Left lobe of liver (tissue), 2 donors: ENCODE measurements at places on chromosomes 5 and 9. TPM values are rescaled to one million over a fixed set of nuclear protein-coding genes. Genes with fewer than 3 reads are reported as not detected.
A peak's percentile ranks its signal among the peaks of the same experiment; 100 is the strongest.

The SAPCD2 gene
- 0.15 TPM for total RNA-seq

The ACER2 gene
- total RNA-seq = 2.3 TPM

The PCSK1 gene
- not detected for total RNA-seq

The MIER3 gene
- total RNA-seq = 8.9 TPM

The STPG3 gene
- not detected for total RNA-seq

The PCDHA10 gene
- total RNA-seq = not detected

- no peak for DNase-seq
Observed at GRCh38 chr9:27280860-27281259, 16.1 kb downstream of the EQTN start.

GRCh38 chr5:132629230-132629944, 28.6 kb upstream of the IL13 start:
- no peak for DNase-seq

DNA sequence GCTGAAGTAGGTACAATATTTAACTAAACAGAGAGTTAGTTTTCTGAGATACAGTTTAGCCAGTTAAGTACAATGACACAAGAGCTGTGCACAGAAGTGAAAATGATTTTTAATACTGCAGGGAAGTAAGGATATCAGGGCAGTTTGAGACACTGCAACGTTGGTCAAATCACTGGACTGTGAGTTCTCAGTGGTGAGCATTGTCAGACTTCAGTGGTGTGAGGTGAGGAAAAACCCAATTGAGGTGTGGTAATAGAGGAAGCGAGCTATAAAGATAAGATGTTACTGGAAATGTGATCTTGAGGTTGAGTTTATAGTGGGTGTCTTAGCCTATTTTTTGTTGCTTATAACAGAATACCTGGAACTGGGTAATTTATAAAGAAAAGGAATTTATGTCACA, 12.8 kb upstream of the FBXL7 start:
- DNase-seq = no peak

GRCh38 chr9:122779181-122779580, 9.6 kb upstream of the OR5C1 start:
- DNase-seq = no peak

DNA sequence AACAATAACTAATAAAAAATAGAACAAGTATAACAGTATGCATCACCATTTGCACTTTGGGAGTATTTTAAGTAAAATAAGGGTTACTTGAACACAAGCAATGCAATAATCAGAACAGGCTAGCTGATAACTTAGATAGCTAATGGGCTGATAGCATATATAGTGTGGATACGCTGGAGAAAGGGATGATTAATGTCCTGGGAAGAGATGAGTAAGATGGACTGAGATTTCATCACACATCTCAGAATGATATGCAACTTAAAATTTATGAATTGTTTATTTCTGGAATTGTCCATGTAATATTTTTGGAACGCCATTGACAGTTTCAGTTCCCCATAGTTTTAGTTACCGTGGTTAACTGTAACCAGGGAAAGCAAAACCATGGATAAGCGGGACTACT, 173.6 kb downstream of the ISL1 start:
- DNase-seq = no peak

GRCh38 chr5:139051392-139051791, 146.8 kb downstream of the SIL1 start:
- no peak for DNase-seq

- no peak for DNase-seq
Observed at GRCh38 chr9:136228107-136228875, 17.3 kb downstream of the QSOX2 start.

DNA sequence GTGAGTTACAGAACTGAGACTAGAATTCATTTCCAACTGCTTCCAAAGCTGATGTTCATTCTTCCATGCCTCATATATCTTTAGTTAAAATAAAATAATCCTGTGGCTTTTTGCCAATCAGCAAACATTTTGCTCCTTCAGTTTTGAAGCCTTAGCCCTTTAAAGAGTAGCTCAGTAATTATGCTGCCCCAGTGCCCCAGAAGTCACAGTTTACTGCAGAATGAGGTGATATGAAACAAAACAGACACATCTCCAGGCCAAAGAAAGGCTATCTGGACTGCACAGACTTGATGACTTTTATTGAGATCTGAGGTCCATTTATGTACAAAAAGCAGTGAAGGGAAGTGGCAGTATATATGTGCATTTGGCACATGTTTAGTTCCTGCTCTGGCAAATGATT, 285.8 kb upstream of the ZNF462 start:
- no peak for DNase-seq

DNA sequence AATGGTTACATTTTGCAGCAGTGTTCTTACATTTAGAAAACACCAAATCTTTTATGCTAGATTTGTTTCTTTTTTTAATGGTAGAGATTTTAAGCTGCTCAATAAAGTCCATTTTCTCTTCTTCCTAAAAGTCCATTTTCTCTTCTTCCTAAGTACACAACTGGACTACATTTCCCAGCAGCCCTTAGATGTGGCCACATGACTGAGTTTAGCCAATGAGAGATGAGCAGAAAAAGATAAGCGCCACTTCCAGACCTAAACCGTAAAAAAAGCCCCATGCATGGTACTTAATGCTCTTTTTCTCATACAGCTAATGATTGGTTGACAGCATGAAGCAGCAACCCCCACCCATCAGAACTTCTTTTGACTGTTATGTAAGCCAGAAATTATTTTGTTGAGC, 206.7 kb downstream of the FAM114A2 start:
- DNase-seq = no peak

DNA sequence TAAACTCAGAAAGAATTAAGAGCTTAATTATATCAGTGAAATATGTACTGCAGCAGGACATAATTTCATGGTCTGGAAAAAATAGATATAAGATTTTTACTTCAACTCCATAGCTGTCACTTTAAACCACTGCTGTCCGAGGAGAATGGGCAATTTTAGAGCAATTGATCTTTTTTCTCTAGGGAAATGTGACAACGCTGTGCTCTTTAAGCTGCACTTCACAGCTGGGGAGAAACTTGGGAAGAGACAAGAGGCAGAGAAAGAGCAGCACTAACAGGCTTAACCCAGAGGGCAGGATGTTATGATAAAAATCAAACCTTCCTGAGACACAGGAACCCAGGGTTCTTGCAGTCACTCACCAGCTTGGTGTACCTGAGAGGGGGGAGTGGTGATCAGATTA, 92.0 kb downstream of the SPOCK1 start:
- no peak for DNase-seq

- DNase-seq = peak; percentile 78
Observed at GRCh38 chr9:121744002-121744686, 92.7 kb downstream of the DAB2IP start.

GRCh38 chr5:60972231-60972630, 27.2 kb downstream of the NDUFAF2 start:
- DNase-seq = no peak

- no peak for DNase-seq
Observed at GRCh38 chr5:156758011-156758791, 91.9 kb upstream of the PPP1R2B start.

GRCh38 chr5:61732369-61732768, 400.3 kb downstream of the ZSWIM6 start:
- DNase-seq = no peak

DNA sequence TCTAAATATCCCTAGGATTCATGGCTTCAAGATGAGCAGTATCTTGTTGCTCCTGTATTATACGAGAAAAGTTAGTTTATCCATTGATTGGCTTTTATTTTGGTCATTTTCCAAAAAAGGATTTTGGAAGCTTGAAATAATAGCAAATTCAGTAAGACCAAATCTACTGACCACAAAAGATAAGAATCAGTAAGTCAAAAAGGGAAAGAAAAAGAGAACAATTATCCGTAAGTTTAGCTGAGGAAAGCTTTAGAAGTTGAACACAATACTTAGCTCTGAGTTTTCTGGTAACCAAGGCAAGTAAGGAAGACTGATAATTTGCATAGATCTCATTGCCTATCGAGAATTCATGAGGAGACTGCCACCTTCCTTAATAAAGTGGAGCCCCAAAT, 9.1 kb downstream of the TGFBR1 start:
- no peak for DNase-seq
